Stimulated activated CD4-positive, alpha-beta T cell treated with anti-CD3 and anti-CD28 coated beads, Interleukin-1b, Interleukin-23, amount 100 ng/mL, for 1 hour (primary cell): ENCODE measurements at places on chromosomes 3 and 15.

GRCh38 chr3:125381743-125382142 is 6.6 kb upstream of the ZNF148 start:
- no peak for DNase-seq

DNA sequence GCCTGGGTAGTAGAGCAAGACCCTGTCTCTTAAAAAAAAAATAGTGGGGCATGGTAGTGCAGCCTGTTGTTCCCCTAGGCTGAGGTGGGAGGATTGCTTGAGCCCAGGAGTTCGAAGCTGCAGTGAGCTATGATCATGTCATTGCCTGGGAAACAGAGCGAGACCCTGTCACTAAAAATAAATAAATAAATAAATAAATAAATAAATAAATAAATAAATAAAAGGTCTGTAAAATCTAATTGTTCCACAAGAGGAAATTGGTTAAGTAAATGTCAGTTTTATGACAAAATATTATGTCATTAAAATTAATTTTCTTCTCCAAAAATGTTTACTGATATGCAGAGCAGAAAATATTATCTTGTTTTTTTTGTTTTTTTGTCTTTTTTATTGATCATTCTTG is 5.3 kb downstream of the CRELD1 start:
- DNase-seq: no peak

GRCh38 chr3:160842021-160843005 is 86.3 kb downstream of the PPM1L start:
- DNase-seq: no peak

- DNase-seq: no peak
Observed at GRCh38 chr15:33344111-33344510, 33.3 kb downstream of the RYR3 start.

GRCh38 chr15:60764408-60764963 is 285.5 kb upstream of the ICE2 start:
- DNase-seq: no peak

DNA sequence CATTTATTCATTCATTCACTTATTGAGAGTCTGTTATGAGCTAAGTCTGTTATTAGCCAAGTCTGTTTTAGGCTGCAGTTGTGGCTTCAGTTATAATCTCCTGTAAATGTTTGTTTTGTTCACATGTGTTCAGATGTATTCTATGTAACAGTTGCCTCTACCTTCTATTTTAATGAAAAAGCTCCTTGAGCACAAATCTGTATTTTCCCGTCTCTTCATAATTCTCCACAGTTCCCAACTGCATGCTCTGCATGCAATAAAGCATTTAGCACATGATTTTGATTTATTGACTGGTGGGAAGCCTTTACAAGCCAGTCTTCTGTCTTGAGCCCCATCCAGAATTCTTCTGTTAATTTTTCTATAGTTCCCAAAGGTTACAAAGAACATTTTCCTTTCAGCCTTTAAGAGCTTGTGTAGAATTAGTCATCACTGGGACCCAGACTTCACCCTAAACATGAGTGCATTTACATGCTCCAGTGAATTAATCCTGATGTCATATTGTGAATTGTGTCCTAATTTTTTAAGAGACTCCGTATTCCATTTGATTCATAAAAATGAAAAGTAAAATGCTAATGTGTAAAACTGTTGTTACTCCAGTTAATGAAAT is 122.3 kb upstream of the NR2E3 start:
- no peak for DNase-seq

GRCh38 chr15:82986442-82986780 is 401 bp downstream of the RAMAC start:
- DNase-seq: no peak

DNA sequence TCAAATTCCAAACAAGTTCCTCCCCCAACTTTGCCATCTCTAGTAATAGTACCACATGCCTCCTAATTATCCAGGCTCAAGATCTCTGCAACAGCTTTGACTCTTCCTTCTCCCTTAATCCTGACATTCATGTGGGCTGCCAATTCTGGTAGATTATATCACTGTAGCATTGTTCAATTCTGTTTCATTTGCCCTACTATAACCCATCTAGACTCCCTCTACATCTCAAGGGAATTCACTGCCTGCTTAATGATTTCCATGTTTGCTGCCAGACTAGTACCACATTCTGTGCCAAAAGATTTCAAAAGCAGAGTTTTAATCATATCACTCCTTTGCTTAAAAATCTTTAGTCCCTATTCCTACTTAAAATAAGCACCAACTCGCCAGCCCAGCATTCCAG is 34.6 kb upstream of the PPIB start:
- DNase-seq: no peak

DNA sequence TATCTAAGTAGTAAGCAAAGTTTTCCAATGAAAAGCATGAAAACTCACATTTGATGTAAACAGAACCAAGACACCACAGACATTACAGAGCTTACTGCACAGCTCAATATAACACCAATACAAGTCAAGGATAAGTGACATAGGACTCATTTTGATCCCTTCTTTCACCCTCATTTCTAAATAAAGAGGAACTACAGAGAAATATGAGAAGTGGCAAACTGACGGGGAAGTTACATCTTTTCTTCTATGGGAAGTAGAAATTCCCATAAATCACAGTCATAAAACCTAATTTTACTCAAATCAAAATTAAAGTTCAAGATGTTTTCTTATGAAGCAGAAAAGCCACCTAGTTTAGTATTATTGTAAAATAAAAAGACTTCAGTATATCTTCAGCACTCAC is 3.8 kb downstream of the ATG3 start:
- DNase-seq: no peak

DNA sequence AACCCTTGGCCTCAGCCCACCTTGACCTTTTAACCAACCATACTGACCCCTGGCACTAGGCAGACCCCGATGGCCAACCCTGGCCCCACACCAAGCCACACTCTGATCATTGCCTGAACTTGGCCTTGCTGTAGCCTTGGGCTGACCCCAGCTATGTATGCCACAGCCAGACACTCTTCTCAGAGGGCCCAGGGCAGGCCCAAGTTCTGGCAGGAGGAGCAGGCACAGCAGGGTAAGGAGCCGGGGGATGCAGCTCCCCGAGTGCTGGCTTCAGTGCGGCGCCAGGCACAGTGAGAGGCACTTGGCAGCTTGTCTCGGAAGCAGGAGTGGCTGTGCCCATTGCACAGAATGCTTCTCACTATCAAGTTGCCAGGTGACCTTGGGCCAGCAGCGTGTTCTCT is 22.3 kb downstream of the PRR20G start:
- no peak for DNase-seq

DNA sequence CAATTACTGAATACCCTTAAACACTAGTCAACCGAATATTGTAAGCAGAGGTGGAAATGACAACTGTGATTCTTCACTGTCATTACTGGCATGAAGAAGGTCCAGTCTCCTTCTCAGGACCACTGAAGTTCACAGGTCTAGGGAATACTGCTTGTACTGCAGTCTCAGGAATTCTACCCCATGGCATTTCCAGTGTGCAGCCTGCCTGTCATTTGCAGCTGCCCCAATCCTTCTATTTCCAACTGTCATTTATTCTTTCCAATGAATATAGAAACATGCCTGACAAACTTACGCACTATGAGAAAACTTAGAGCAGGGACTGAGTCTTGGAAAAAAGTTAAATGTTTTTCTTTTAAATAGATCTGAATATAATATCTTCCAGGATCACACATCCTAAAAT is 308.0 kb upstream of the THBS1 start:
- DNase-seq: no peak

DNA sequence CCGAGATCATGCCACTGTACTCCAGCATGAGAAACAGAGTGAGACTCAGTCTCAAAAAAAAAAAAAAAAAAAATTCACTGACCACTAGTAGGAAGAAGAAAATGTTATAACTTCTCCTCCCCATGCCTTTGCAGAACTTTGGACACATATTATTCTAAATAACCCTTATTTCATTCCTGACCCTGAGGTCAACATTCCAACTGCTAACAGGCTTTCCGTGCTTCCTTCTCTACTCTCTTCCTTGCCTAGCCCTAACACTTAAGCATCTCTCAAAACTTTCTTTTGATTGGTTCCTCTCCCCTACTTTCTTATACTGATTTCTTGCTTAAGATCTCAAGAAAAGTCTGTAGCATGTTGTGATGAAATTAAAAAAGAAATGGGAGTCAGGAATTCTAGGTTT is 146.8 kb downstream of the MEX3B start:
- no peak for DNase-seq

GRCh38 chr3:188583341-188584161 is 429.6 kb downstream of the LPP start:
- DNase-seq: no peak

GRCh38 chr3:196117809-196118208 is 35.9 kb upstream of the TFRC start:
- no peak for DNase-seq

- DNase-seq: no peak
Observed at GRCh38 chr15:78614021-78614420, 6.8 kb downstream of the CHRNA3 start.

GRCh38 chr3:67790043-67790442 is 135.6 kb upstream of the SUCLG2 start:
- peak; percentile 33 for DNase-seq

- no peak for DNase-seq
Observed at GRCh38 chr3:53513556-53514190, 19.3 kb downstream of the CACNA1D start.

- no peak for DNase-seq
Observed at GRCh38 chr15:85289677-85290365, 90.6 kb upstream of the AKAP13 start.

DNA sequence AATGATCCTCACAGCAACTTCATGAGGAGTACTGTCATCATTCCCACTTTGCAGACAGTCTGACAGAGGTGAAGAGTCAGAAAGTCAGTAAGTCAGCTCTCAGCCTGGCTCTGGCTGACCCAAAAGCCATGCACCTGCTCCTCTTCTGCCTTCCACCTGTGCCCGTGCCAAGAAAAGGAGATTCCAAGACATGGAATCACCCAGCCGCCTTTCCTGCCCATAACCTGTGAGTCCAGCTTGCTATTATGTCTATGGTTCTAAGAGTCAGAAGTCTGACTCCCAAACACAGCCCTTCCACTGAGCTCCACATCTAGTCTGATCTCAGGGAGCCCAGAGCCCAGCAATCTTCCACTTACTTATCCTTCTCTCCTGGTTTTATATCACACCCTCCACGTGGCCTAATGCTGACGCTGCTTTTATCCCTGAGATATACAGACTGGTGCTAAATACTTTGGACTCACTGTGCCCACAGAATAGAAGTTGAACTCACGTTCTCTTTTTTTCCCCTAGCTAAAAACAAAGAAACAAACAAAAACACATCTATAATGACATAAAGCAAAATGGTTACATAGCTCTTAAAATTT is 66.0 kb downstream of the PLD1 start:
- DNase-seq: no peak

DNA sequence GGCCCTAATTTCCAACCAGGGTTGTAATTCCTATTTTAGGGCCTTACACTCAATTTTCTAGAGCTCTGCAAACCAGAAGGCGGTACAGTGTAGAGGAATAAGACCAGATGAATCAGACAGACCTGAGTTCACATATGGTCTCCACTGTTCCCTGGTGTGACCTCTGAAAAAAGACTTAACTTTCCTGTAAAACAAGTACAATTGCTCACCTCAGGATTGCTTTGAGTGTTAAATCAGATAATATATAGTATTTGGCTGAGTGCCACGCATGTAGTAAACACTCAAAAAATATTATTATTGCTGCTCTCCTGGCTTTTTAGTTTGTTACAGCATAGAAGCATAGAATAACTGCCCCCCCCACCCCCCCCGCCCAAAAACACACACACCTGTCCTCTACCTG is 51.0 kb upstream of the STT3B start:
- no peak for DNase-seq

GRCh38 chr3:194852831-194853508 is 167.3 kb downstream of the FAM43A start:
- DNase-seq: no peak

- no peak for DNase-seq
Observed at GRCh38 chr3:186651678-186652215, 11.5 kb downstream of the FETUB start.

DNA sequence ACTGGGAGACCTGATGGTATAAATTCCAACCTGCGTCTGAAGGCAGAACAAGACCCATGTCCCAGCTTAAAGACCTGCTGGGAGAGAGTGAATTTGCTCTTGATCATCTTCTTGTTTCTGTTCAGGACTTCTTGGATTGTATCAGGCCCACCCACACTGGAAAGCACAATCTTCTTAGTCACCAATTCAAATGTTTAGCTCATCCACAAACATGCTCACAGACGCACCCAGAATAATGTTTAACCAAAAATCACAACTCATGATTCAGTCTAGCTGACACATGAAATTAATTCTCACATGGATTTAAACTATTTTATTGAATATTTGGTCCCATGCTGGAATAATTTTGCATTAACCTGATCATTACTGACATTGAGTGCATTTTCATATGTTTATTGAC is 37.8 kb upstream of the GOLGA6L2 start:
- no peak for DNase-seq

GRCh38 chr3:20141316-20141715 is 44.7 kb downstream of the SGO1 start:
- DNase-seq: no peak

DNA sequence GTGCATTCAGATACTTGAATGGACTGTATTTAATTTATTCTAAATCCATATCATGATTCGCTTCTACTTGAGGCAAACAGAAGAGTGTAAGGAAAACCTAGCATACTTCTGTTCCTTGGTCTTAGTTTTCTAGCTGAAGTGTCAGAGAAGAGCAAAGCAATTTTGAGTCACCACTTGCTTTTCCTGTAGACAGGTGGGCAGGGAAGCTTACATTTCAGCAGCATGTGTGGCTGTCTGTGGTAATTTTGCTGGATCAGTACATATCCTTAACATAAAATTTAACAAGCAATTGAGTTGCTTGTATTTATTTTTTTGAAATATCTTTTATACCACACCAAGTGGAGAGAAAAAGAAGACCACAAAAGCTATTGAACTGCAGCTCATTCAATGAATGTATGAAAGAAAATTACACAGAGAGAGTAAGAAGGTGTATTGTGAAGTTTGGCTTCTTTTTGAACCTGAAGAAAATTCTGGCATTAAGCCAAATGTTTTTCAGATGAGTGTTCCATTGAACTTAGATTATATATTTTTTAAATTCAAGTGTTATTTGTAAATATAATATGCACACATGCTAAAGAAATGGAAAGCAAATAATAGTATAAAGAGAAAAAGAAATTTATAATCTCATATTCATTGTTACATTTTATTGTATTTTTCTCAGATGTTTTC is 747.6 kb downstream of the NAALADL2 start:
- DNase-seq: no peak

- no peak for DNase-seq
Observed at GRCh38 chr15:29825227-29825626, 3.0 kb upstream of the TJP1 start.

- DNase-seq: no peak
Observed at GRCh38 chr3:124686028-124686670, 44.1 kb upstream of the UMPS start.

DNA sequence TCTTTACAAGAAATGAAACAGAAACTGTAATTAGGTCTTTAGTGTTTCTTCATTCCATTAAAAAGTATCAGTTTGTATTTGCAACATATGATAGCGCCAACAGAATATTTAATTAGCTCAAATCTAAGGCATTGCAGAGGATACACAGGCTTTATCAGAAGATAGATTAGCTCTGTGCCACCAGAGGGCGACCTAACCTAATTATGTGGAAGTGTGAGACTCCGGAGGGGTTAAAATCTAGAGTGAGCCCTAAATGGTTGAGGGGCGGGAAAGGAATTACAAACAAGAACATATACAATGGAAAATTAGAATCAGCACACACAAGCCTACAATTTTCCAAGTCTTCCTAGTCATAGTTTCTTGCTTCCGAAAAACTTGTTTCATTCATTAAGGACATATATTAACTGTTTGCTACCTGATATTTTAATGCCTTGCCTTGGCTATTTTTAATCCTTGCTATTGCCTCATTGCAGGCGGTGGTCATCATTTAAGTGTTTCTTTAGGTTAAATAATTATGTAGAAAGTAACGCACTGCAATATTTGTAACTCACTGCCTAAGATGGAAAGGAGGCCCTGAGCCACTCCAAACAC is 18.0 kb upstream of the RYR3 start:
- DNase-seq: no peak
